ENCODE measurements at places on chromosomes 5 and 9.

GRCh38 chr5:90689064-90689463 lies 130.5 kb downstream of the ADGRV1 start:
- DNase-seq = no peak

DNA sequence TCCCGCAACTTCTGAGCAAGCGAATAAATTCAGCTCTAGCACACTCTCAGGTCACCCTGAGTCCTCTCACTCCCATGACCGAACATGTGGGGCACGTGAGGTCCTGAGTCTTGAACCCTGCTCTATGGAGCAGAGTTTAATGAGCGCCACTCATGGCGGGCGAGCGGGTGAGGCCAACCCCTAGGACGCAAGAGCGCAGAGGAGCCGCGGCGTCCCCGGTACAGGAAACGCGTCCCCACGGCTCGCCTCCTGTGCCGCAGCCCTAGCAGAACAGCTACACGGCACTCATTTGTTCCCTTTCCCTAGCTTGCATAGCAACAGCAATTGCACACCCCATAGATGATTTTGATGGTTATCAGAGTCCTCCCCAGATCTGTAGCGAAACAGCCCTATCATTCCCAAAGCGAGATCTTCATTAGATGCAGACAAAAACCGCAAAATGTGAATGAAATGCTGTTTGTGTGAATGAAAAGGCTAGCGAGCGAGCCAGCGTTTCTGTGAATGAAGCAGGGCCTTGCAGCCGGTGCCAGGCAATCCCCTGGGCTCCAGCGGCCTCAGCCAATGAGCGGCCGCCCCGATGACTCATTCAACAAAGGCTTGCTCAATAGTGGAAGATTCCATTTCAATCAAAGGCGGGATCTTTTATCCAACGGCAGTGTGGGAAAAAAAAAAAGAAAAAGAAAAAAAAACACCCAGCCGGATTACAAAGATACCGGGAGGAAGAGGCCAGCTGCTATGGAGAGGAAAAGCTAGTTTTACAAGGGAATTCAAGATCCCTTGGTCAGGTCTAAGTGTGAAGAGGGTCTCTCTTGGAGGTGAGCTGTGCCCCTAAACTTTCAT lies 1.5 kb upstream of the SHC3 start:
- no peak for DNase-seq

DNA sequence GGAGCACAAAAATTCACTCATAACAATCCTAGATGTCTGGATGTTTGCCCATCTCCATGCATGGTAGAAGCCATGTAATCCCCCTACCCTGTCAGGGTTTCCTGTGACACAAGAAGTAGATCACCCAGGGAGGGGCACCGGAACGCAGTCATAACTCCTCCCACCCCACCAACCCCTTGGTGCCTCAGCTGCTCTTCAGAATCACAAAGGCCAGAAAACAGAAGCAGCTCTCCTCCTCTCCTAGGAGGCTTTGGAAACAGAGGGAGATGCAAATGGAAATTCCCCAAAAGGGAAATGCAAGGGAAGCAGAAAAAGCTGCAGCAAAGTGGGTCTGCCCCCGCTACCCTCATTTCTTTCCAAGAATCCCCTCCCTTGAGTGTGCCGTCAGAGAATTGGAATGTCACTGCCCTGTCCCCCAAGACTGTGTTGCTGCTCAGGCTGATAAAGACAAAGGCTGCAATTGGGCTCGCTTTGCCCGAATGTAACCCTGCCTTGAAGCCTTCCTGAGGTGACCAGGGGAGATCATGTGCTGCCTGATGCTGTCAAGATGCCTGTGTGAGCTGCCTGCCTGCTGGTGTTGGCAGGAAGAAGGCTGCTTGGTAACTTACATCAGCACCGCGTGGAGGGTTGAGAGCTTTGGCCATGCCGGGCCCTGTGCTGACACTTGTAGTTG lies 65.5 kb upstream of the ABCA1 start:
- no peak for DNase-seq

DNA sequence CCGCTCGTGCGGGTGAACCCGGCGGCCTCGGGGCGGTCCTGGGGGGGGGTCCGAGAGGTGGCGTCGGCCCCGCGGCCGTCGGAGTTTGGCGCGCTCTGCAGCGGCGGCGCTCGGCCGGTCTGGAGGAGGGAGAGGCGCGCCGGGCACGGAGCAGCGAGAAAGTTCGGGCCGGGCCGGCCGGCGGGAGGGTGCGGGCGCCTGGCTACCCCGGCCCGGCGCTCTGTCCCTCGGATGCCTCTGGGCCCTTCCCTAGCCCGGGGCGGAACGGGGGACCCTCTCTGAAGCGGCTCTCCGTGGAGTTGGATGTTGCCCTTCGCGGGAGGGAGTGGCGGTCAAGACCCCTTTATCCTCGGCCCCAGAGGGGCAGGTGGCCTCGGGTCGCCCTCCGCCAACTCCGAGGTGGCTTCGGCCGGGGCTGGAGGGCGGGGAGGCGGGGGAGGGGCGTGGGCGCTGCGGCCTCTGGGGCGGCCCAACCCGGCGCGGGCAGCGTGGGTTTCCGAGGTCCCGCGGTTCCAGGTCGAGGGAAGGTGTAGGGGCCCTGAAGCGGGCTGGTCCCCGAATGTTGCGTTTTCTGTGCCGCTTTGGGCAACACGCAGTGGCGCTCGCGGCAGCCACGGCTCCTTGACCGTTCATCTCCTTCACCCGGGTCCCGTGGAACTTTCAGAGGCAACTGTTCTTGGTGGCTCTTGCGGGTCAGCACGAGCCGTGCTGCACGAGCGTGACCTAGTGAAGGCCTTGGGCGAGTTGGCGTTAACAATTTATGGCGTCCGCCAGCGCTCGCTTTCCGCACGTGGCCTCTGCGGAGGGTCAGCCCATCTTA lies 290.5 kb downstream of the DOCK8 start:
- DNase-seq = no peak

GRCh38 chr5:84332106-84332505 lies 52.6 kb downstream of the EDIL3 start:
- no peak for DNase-seq

- DNase-seq = no peak
Observed at GRCh38 chr5:166486348-166486747, 1805.1 kb upstream of the WWC1 start.

GRCh38 chr9:38439916-38440301 lies 15.7 kb upstream of the IGFBPL1 start:
- no peak for DNase-seq

DNA sequence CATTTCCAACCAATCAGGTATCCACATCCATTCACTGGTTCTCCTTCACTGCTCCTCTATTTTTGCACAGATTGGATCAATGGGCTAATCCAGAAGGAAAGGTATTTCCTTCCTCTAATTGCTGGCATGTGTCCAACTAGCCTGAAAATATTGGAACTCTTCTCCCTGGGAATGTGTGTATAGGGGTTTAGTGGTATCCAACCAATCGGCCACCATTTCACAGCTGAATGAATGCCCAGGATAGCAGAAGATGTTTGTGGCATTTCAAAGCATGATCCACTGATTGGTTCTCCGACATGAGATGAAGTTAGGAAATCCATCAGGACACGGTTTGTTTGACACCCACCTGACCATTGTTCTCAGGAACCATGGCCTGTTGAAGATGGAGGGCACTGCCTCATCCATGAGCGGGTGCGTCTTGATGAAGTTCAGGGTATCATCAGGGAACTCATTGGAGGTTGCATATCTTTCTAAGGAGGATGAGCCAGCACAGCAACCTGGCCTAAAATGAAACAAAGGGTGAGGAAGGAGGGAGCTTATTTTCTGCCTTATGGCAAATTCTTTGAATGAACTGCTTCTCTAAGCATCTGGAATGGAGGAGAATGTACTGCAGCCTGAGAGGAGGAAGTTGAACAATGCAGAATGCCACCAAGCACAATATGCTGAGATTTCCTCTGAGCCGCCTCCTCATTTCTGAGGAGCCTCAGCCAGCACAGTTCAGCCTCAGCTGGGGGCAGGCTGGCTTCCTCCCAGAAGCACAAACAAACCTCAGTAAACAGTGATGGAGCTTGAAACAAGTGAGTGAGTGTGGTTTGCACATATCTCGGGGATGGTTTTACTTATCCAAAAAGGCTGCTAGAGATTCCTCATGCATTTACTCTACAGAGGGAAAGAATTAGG lies 94.6 kb downstream of the SEMA6A start:
- DNase-seq = no peak

GRCh38 chr5:173878224-173878967 lies 9.8 kb upstream of the CPEB4 start:
- DNase-seq = no peak

- DNase-seq = no peak
Observed at GRCh38 chr5:127875235-127876021, 172.2 kb downstream of the CCDC192 start.

DNA sequence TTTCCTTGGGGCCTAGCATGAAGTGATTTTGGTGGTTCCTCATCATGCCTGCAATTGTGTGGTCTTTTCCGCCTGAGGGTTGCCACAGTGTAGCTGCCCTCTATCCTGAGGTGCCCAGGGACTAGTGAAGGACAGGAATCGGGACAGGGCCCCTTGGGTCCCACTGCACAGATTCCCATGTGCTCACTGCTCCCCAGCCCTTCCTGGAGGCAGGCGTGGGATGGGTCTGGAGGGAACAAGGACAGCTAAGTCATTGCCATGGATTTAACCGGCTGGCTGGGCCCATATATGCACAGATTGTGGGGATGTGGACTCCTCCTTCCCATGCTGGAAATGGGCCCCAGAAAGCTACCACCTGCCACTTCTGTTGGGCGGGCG lies 122.3 kb upstream of the PITX1 start:
- no peak for DNase-seq

DNA sequence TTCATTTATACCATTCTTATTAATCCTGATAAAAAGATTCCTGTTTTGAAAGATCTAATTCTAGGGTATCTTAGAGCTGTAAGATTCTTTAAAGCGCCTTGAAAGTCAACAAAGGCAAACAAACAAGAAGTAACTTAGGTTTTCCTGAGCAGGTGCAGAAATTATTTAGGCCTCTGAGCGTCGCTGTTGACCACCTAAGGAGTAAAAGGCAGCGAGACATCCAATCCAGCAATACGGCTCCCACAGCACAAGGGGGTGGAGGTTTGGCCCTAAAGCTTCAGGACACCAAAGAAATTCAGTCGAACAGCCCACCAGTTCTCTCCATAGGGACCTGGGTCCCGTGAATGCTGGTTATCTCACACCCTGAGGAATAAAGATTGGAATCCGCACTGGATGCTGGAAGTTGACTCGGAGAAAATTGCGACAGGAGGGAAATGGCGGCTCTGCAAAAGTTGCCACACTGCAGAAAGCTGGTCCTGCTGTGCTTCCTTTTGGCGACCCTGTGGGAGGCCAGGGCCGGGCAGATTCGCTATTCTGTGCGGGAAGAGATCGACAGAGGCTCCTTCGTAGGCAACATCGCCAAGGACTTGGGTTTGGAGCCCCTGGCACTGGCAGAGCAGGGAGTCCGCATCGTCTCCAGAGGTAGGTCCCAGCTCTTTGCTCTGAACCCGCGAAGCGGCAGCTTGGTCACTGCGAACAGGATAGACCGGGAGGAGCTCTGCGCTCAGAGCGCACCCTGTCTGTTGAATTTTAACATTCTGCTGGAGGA lies at the start of gene PCDHGA2:
TSS of gene PCDHGA2 (plus strand) at position 223 of the 769 bp plus-strand sequence.
- no peak for DNase-seq

DNA sequence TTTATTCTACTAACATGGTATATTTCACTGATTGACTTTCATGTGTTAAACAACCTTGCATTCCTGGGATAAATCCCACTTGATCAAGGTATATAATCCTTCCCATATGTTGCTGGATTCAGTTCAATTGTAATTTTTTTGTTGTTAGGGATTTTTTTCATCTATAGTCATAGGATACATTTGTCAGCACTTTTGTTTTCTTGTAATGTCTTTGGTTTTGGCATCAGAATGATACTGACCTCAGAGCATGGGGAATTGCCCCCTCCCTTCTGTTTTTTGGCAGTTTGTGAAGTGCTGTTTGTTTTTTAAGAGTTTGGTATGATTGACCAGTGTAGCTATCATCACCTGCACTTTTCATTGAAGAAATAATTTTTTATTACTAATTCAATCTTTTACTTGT lies 176.8 kb upstream of the RASEF start:
- DNase-seq = no peak

DNA sequence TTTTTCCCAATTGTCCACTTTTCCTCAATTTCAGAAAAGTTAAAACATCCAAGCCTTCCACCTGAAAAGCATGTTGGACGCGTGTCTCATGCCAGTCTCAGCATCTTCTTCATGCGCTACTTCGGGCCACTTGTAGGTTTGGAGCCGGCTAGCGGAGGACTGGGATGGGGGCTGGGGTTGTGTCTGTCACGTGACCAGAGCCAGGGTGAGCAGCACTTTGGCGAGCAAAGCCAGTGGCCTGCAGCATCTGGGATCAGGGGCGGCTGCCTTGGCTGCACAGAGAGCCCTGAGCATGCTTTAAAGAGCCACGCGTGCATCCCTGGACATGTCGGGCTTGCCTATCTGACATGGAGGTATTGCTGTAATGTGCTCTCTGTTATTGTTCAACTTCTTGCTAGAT lies 41.2 kb downstream of the SLC6A3 start:
- DNase-seq = no peak

GRCh38 chr9:281741-282645 lies 67.3 kb downstream of the DOCK8 start:
- DNase-seq = no peak

- no peak for DNase-seq
Observed at GRCh38 chr5:132651838-132652469, 6.0 kb upstream of the IL13 start.

DNA sequence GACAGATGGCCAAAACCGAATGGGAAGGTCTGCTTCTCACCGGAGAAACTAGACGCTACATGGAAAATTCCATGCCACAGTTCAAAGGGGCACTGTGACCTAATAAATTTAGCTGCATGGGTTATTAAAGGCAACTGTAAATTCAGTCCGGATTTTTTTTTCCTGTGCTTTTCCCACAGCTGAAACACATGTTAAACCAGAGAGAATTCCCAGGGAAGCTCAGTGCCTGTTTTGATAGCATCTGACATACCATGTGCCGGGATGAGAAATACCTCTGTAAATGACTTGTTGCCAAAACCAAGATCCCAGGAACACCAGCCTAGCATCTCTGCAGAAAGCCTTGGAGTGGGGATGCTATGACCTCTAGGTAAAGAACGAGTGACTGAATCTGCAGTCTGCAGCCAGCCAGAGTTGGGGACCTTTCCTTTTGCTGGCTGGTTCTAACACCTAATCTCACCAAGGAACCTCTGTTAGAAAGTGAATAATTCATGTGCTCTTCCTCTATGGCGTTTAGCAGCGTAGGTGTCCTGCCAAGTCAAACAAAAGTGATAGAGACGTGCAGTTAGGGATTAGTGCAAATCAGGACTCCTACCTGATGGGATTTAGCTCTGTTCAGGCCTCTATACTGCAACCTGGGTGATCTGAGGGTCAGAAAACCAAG lies 77.9 kb downstream of the SLIT3 start:
- DNase-seq = no peak

DNA sequence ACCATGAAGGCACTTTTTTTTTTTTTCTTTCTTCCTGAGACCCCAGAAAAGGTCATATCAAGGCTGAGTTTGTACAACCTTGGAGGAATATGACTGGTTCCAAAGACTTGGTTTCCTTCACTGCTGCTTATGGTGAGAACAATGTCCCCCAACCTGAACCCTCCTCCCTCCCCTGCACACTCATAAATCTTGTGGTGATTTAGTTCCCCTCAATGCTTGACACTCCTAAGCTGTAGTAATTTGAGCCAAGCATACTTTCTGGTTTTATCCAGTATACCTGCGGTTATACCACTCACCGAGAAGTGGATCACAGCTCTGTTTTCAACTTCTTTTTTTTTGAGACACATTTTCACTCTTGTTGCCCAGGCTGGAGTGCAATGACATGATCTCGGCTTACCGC lies 149.9 kb upstream of the KLF4 start:
- no peak for DNase-seq
